DMS79 treated with DMSO at 0.1 percent for 48 hours (cell line): ENCODE measurements at places on chromosomes 6 and 20.

DNA sequence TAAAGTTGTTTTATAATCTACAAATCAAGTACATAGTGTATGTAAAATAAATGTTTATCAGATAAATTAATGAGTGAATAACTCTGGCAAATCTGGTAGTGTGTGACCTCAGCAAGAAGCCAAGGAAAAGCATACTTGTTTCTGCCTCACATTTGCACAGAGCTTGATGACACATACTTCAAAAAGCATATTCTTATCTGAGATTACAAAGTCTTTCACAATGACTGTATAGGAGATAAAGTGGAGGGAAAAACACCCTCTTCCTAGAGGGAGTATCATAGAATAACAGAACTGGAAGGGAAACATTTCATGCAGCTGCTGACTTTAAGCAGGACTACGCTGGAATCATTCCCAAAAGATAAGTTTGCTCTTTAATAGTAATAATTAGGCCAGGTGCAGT, 28.1 kb upstream of the AKAP7 start:
- DNase-seq: no peak

- peak; percentile 66 for DNase-seq
These were observed 16.6 kb upstream of the TRIM27 start for GRCh38 chr6:28940294-28940857.

DNA sequence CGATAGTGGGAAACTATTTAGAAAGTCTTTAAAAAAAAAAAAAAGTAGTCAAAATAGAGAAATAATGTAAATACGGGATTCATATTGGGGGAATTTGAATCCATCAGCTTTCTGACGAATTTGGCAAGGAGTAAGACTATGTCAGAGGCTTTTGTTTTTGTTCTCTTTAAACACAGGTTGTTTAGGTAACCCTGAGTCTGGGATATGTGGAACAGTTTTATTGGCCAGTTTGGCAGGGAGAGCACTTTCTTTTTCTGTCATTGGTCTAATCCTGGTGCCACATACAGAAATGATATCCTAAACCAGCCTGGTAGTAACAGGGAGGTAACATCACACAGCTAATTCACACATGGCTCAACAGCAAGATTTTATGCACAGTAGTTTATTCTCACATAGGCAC, 27.7 kb downstream of the HAO1 start:
- DNase-seq: no peak

DNA sequence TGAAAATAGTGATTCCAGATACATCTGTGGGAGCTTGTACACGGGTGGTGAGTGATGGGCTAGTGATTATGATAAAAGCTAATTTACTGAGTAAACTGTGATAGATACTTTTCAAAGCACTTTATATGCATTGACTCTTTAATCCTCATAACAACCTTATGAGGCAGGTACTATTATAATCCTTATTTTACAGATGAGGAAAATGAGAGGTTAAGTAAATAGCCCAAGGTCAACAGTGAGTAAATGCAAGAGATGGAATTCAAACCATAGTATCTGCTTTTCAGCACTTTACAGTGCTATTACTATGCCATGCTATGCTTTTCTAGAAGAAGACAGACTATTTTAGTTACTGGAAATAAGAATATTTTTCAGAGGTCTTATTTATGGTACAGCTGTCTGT, 320.9 kb upstream of the CITED2 start:
- DNase-seq: no peak

DNA sequence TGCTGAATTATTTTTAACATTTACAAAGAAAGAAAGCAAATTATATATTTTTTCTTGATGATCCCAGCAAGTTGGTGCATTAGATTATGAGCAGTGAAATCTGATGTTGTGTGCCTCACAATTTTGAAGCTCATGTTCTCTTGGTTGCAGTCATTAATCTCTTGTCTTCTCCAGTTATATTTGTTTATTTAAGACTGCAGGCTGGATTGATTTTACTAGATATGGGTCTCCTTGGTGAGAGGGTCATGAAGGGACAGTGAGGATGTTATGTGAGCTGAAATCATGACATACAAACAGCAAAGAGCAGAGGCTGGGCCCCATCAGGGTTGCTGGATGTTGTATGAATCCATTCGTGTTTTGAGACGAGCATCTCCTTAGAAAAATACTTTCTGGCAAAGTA, 64.2 kb upstream of the AKIRIN2 start:
- no peak for DNase-seq

- no peak for DNase-seq
These were observed 133.0 kb downstream of the LCA5 start for GRCh38 chr6:79404261-79404660.

DNA sequence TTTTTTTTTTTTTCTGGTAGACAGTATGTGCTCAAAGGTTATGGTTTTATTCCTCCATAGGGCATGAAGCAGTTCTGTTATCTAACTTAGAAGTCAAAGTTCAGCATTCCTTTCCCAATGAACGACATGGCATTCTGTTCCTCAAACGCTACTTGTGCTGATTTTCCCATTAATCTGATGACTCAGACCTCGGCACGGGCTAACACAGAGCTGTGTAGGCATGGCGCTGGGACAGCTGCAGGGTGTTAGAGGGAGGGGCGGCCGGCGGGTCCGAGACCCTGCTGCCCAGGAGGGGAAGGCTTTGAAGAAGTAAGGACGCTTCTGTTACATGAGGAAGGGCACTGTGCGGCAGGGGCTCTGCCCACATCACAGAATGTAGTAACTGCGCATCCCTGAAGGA, 93.6 kb upstream of the AGPAT4 start:
- no peak for DNase-seq

GRCh38 chr6:26286168-26286877, 78.7 kb upstream of the BTN3A2 start:
- peak; percentile 47 for DNase-seq

DNA sequence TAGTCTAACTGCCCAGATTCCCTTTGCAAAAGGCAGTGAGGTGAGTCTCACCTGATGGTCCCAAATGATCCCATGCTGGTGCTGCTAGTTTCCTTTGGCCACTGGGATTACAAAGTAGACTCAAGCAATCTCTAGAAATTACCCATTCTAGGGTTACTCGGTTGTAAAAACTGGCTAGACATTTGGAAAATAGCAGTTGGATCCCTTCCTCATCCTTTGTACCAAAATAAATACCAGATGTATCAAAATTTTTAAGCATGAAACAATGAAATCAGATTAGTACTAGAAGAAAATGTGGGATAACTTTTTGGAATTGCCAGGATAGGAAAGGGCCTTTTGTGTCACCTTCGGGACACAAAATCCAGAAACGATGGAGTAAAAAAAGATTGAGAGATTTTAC, 112.9 kb upstream of the TOP1 start:
- DNase-seq: no peak

DNA sequence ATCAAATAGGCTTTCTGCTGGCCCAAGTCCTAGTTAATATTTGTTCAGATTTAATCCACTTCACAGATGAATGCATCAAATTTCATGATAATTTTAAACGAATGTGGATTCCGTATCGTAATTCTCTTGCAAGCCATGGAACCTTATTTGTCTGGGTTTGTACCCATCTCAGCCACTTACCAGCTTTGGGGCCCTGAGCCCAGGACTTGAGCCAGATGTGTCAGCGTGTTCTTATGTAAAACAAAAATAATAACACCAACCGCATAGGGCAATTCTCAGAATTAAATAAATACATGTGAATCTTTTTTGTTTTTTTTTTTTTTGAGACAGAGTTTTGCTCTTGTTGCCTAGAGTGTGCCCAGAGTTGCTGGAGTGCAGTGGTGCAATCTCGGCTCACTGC, 282.5 kb upstream of the PLCB4 start:
- DNase-seq: no peak

DNA sequence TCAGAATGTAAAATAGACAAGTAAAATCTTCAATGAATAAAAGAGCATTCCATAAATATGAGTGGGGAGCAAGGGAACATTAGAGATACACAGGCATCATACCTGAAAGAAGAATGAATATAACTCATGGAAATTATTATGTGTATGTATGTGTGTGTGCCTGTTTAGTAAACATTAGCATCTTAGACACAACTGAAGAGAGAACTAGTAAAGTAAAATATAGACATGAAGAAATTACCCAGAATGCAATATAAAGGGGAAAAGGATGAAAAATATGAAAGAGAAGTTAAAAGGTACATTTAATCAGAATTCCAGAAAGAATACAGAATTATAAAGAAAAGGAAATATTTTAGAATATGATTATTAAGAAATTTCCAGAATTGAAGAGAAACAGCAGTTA, 264.3 kb downstream of the KCNQ5 start:
- no peak for DNase-seq

DNA sequence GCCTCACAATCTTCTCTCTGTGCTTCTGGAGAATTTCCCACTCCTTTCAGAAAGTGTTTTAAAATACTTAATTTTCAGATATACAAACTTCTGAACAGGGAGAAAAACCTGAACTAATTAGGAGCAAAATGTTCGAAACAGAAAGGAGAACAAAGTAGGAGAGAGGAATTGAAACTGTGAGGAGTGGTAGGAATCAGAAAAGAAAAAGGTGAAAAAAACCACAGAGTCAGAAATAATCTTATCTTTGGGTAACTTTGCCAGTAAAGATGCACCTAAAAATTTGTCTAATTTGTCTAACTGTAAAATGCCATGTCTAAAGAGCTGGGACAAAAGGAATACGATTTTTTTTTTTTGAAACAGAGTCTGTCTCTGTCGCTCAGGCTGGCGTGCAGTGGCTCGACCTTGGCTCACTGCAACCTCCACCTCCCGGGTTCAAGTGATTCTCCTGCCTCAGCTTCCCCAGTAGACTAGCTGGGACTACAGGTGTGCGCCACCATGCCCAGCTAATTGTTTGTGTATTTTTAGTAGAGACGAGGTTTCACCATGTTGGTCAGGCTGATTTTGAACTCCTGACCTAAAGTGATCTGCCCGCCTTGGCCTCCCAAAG, 4.7 kb upstream of the RIPOR2 start:
- DNase-seq: no peak

GRCh38 chr6:77633993-77634715, 18.7 kb upstream of the MEI4 start:
- DNase-seq: no peak

GRCh38 chr6:62999796-63000195, 211.5 kb upstream of the FKBP1C start:
- no peak for DNase-seq

- no peak for DNase-seq
These were observed 64.4 kb upstream of the PLEKHG1 start for GRCh38 chr6:150535151-150535804.

- DNase-seq: no peak
These were observed 158.6 kb downstream of the RNF144B start for GRCh38 chr6:18545726-18546125.

GRCh38 chr20:59561228-59561605, 43.1 kb upstream of the PHACTR3 start:
- peak; percentile 31 for DNase-seq
